ENCODE measurements at places on chromosomes 13 and 19. TPM values are rescaled to one million over a fixed set of nuclear protein-coding genes. Genes with fewer than 3 reads are reported as not detected.

RNF225 gene
- total RNA-seq: not detected

CD37 gene
- total RNA-seq: 2.1 TPM

BIVM gene
- 50.3 TPM for total RNA-seq

ACP7 gene
- total RNA-seq: not detected

ZNF471 gene
- total RNA-seq: 21.5 TPM

CYP2F1 gene
- total RNA-seq: not detected

MCEMP1 gene
- total RNA-seq: not detected

CLDND2 gene
- not detected for total RNA-seq

SLC6A16 gene
- 1.2 TPM for total RNA-seq

ATP8A2 gene
- 77.0 TPM for total RNA-seq

DNAAF3 gene
- 3.9 TPM for total RNA-seq

NCR1 gene
- total RNA-seq: not detected

RNASEH2B gene
- total RNA-seq: 200 TPM

MUC16 gene
- total RNA-seq: not detected

LGI4 gene
- total RNA-seq: 15.0 TPM

RNF17 gene
- total RNA-seq: 1.6 TPM

C5AR2 gene
- 0.46 TPM for total RNA-seq

ITM2B gene
- total RNA-seq: 204 TPM

CCDC61 gene
- total RNA-seq: 6.7 TPM

ZSCAN4 gene
- not detected for total RNA-seq

STOML3 gene
- 1.6 TPM for total RNA-seq

SIRT6 gene
- 11.5 TPM for total RNA-seq

FAM83E gene
- not detected for total RNA-seq

APOC4 gene
- not detected for total RNA-seq

MEF2B gene
- not detected for total RNA-seq

LRRC4B gene
- total RNA-seq: 105 TPM

CNN1 gene
- total RNA-seq: 0.46 TPM

FFAR1 gene
- total RNA-seq: not detected

PDX1 gene
- not detected for total RNA-seq

ADM5 gene
- 1.4 TPM for total RNA-seq

TMEM238 gene
- total RNA-seq: not detected

CEACAM20 gene
- not detected for total RNA-seq

PPP1R13L gene
- 0.46 TPM for total RNA-seq

SPATA13 gene
- 50.1 TPM for total RNA-seq

ZNF440 gene
- 19.4 TPM for total RNA-seq
